ENCODE measurements at places on chromosomes 7 and 10.
A peak's percentile ranks its signal among the peaks of the same experiment; 100 is the strongest.

DNA sequence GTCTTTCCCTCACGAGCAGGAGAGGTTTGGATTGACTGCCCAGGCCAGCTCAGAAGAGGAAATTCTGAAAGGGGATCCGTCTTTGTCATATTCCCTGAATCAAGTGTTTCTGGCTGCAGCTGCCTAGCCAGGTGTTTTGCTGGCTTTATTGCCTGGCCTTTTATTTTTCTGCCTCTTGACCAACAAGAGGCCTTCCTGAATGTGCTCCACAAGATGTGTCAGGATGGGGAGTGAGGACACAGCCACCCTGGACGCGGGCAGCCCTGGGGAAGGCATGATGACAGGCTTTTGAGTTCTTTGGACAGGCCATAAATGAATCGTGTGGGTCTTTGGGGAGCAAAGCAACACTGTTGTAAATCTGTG, 163.6 kb downstream of the CAMK1D start:
- no peaks in the 10 kb centered on the region for H3K27me3 ChIP-seq
- no peak overlapping the region for H3K4me3 ChIP-seq
- no peak overlapping the region for H3K27ac ChIP-seq
- DNase-seq: no peak

DNA sequence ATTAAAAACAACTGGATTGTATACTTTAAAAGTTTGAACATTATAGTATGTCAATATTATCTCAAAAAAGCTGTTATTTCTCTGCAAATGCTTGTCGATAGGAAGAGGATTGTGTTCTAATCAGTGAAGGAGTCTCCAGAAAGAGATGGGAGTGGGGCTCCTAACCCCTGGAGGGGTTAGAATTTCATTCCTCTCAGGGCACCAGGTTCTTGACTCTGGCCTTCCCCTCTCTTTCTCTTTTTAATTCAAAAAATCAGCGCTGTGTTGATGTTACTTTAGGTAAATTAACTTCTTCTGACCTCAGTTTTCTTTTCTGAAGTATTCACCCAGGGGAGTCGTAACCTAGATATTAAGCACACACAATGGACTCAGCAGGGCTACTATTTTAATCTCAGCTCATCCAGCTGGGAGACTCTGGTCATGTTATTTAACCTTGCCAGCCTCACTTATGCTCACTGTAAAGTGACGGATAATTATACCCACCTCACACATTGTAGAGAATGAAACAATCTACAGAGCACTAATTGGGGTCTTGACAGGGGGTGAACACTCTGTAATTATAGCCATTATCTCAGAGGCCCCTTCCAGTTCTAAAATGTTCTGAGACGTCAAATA, 59.4 kb downstream of the GCC1 start:
- H3K4me3 ChIP-seq: no peak overlapping the region
- no peak for DNase-seq
- no peak overlapping the region for H3K27ac ChIP-seq
- no peaks in the 10 kb centered on the region for H3K36me3 ChIP-seq

GRCh38 chr7:127938588-127938987, 92.6 kb downstream of the LRRC4 start:
- peak; percentile 87 for DNase-seq
- H3K27ac ChIP-seq: peak overlapping the region; percentile 58
- no peaks in the 10 kb centered on the region for H3K27me3 ChIP-seq
- H3K4me1 ChIP-seq: peaks cover 13% of the 10 kb centered on the region
- no peak overlapping the region for H3K4me3 ChIP-seq
- H3K36me3 ChIP-seq: peaks cover 8% of the 10 kb centered on the region

DNA sequence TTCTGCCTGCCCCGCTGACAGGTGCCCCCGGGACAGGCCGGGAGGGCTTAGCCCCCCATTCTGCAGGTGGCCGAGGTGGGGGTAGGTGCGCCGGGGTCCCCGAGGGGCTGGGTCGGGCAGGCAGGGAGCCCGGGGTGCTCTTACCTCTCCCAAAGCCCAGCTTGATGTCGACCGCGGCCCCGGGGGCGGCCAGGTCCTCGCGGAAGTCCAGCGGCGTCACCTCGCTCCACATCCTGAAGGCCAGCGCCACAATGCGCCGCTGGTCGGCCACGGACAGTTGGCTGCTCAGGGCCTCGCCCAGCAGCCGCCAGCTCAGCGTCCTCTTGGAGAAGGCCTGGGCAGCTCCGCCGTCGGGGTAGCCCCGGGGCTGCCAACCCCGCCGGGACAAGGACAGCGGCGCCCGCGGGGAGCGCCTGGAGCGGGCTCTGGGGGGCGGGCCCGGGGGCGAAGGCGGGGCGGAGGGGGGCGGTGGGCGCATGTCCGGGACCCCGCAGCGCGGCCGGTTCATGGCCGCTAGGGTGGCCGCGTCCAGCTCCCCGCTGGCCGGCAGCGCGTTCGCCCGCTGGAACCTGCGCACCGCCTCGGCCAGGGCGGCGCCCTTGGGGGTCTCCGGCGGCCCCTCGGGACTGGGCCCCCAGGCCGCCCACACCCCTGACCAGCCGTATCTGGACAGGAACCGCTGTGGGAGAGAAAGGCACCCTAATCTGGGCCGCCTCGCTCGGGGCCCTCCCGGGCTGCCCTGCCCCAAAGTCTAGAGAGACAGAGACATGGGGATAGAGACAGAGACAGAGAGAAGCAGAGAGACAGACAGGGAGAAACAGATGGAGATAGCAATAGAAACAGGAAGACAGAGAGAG, 1.7 kb downstream of the MMP21 start:
- H3K27me3 ChIP-seq: no peaks in the 10 kb centered on the region

GRCh38 chr10:72612203-72612826, 13.6 kb downstream of the MICU1 start:
- no peaks in the 10 kb centered on the region for H3K27me3 ChIP-seq
- H3K36me3 ChIP-seq: no peaks in the 10 kb centered on the region
- no peak overlapping the region for H3K4me3 ChIP-seq
- no peak for DNase-seq
- H3K4me1 ChIP-seq: no peaks in the 10 kb centered on the region
- no peak overlapping the region for H3K27ac ChIP-seq

DNA sequence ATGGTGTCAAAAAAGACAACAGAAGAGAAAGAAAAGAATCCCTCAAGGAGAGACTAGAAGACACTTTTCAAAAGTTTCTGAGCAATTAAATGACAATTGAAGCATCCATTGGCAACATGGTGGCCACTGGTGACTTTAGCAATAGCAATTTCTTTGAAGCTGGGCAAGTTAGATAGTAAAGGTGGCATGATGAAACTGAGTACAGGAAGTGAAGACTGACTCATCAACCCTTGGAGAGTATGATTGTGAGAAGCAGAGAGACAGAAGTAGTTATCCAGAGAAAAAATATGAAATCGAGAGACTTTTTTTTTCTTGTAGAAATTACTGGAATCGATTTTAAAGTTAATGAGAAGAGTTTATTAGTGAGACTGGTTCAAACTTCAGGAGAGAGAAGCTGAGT, 52.5 kb downstream of the DGKB start:
- H3K27me3 ChIP-seq: no peaks in the 10 kb centered on the region
- H3K4me1 ChIP-seq: no peaks in the 10 kb centered on the region
- H3K36me3 ChIP-seq: no peaks in the 10 kb centered on the region
- DNase-seq: no peak

DNA sequence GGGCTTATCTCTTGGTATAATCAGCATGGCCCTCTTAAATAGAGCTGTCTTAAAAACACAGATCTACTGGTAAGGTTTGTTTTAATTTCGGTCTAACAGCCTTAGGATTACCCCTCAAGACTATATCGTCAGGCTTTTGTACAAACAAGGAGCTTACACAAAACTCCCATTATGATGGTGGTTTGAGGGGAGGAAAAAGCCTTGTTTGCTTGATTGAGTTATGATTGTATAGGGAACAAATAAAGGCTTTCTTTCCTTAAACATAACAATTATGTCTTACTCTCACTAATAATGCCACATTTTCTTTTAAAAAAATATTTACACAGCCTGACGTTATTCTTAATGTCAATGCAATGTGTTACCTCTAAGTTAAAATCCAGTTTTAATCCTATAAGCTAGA, 188.8 kb upstream of the TCF7L2 start:
- H3K27me3 ChIP-seq: peaks cover 16% of the 10 kb centered on the region
- H3K4me1 ChIP-seq: peaks cover 8% of the 10 kb centered on the region
- H3K27ac ChIP-seq: no peak overlapping the region
- H3K36me3 ChIP-seq: no peaks in the 10 kb centered on the region

GRCh38 chr10:3068968-3069737, 1.8 kb downstream of the PFKP start:
- peak overlapping the region; percentile 79 for H3K27ac ChIP-seq
- H3K4me1 ChIP-seq: peaks cover 43% of the 10 kb centered on the region
- H3K4me3 ChIP-seq: peak overlapping the region; percentile 83
- peaks cover 9% of the 10 kb centered on the region for H3K36me3 ChIP-seq

DNA sequence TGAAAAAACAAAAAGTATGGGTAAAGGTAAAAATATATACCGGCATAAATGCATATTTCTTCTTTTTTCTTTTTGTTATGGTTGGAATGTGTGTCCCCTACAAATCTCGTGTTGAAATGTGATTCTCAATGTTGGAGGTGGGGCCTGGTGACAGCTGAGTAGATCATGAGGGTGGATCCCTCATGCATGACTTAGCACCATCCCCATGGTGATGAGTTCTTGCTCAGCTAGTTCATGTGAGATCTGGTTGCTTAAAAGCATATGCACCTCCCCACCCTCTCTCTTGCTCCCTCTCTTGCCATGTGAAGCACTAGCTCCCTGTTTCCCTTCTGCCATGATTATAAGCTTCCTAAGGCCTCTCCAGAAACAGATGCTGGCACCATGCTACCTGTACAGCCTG, 93.3 kb downstream of the HYCC1 start:
- no peak overlapping the region for H3K27ac ChIP-seq
- H3K4me1 ChIP-seq: no peaks in the 10 kb centered on the region
- peaks cover 3% of the 10 kb centered on the region for H3K36me3 ChIP-seq
- H3K27me3 ChIP-seq: no peaks in the 10 kb centered on the region

DNA sequence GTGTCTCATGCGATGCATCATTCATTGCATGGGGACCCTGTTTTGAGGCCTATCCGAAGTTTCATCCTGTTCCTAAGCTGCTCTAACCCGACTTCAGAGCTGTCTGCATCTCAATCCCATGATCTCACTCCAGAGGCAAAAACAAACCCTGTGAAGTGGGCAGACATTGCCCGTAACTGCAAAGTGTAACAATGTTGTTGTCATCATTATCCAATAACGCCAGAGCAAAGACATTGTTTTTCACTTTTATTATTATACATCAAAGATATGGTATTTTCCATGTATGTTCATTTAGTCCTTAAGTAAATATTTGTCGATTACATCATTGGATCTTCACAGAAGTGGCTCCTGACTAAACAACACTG, 246.7 kb downstream of the KLF6 start:
- DNase-seq: peak; percentile 34
- no peaks in the 10 kb centered on the region for H3K27me3 ChIP-seq
- H3K4me1 ChIP-seq: peaks cover 33% of the 10 kb centered on the region

GRCh38 chr7:112060625-112061024, 145.6 kb downstream of the DOCK4 start:
- no peak overlapping the region for H3K27ac ChIP-seq
- H3K4me1 ChIP-seq: no peaks in the 10 kb centered on the region
- H3K4me3 ChIP-seq: no peak overlapping the region

GRCh38 chr10:59234816-59235429, 58.5 kb downstream of the PHYHIPL start:
- H3K4me3 ChIP-seq: no peak overlapping the region
- DNase-seq: peak; percentile 42

GRCh38 chr10:52890281-52890680, 117.7 kb upstream of the MBL2 start:
- H3K4me1 ChIP-seq: no peaks in the 10 kb centered on the region
- no peaks in the 10 kb centered on the region for H3K27me3 ChIP-seq
- no peak overlapping the region for H3K27ac ChIP-seq
- no peak overlapping the region for H3K4me3 ChIP-seq

GRCh38 chr10:131885391-131886165, 15.2 kb upstream of the PPP2R2D start:
- no peak for DNase-seq
- H3K4me3 ChIP-seq: no peak overlapping the region
- H3K36me3 ChIP-seq: no peaks in the 10 kb centered on the region
- H3K27ac ChIP-seq: no peak overlapping the region
- H3K4me1 ChIP-seq: no peaks in the 10 kb centered on the region
- H3K27me3 ChIP-seq: no peaks in the 10 kb centered on the region

- no peaks in the 10 kb centered on the region for H3K27me3 ChIP-seq
- H3K4me3 ChIP-seq: no peak overlapping the region
- no peak overlapping the region for H3K27ac ChIP-seq
- DNase-seq: no peak
- no peaks in the 10 kb centered on the region for H3K36me3 ChIP-seq
Observed at GRCh38 chr10:45023426-45023825, 22.7 kb downstream of the ZNF22 start.

DNA sequence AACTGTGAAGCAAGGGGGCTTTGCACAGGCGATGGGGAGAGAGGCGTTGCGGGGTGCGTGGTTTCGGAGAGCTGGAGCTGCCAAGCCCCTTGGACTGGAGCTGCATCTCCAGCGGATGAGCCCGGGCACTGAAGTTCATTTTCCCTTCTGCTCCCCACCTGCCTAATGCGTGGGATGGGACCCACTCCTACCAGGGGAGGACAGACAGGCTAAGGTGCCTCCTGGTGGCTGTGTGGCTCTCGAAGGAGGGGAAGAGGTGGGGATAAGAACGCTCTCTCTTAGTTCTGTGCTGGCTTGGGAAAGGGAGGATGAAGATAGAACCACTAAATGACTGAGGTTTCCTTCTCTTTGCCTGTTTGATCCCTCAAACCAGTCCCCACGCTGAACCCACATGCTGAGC, 177.6 kb upstream of the PITRM1 start:
- no peak for DNase-seq
- no peak overlapping the region for H3K27ac ChIP-seq
- H3K27me3 ChIP-seq: peaks cover 12% of the 10 kb centered on the region
- no peak overlapping the region for H3K4me3 ChIP-seq
- H3K4me1 ChIP-seq: no peaks in the 10 kb centered on the region

DNA sequence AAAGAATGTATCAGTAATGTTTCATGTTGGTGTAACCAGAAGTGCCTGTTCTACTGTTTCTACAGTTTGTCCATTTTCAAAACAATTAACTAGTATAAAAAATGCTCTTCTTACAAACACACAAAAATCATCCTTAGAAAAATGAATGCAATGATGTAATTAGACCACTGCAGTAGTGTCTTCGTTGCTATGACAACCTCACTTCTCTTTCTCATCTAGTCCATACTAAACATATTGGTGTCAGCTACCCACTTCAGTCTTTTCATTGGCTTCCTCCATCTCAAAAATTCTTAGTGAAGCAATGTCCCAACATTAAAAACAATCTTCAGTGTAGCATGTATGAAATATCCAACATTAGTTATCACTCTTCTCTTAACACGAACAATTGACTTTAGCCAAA, 1265.8 kb downstream of the REEP3 start:
- no peak overlapping the region for H3K27ac ChIP-seq
- DNase-seq: no peak
- no peaks in the 10 kb centered on the region for H3K4me1 ChIP-seq
